Upper lobe of left lung (tissue), 6 donors: ENCODE measurements at places on chromosomes 16 and 17. TPM values are rescaled to one million over a fixed set of nuclear protein-coding genes. Genes with fewer than 3 reads are reported as not detected.

GRCh38 chr17:59456923-59457615, 108.3 kb upstream of the DHX40 start:
- H3K27me3 ChIP-seq = no peaks in the 10 kb centered on the region
- no peaks in the 10 kb centered on the region for H3K4me1 ChIP-seq
- H3K36me3 ChIP-seq = no peaks in the 10 kb centered on the region
- no peak overlapping the region for H3K27ac ChIP-seq
- no peak overlapping the region for H3K4me3 ChIP-seq

GRCh38 chr16:87538160-87538559, 45.3 kb upstream of the ZCCHC14 start:
- no peaks in the 10 kb centered on the region for H3K36me3 ChIP-seq
- no peak overlapping the region for H3K27ac ChIP-seq
- DNase-seq = no peak
- H3K27me3 ChIP-seq = peaks cover 5% of the 10 kb centered on the region

TMEM220 gene
- total RNA-seq = 2.1 TPM

- DNase-seq = no peak
- no peak overlapping the region for H3K4me3 ChIP-seq
- H3K27me3 ChIP-seq = no peaks in the 10 kb centered on the region
- no peaks in the 10 kb centered on the region for H3K4me1 ChIP-seq
- H3K27ac ChIP-seq = no peak overlapping the region
- H3K36me3 ChIP-seq = no peaks in the 10 kb centered on the region
Observed at GRCh38 chr17:66531851-66532295, 229.5 kb downstream of the PRKCA start.

- no peaks in the 10 kb centered on the region for H3K4me1 ChIP-seq
- DNase-seq = peak; percentile 74
- no peak overlapping the region for H3K4me3 ChIP-seq
- no peaks in the 10 kb centered on the region for H3K36me3 ChIP-seq
Observed at GRCh38 chr17:58112970-58113631, 29.9 kb downstream of the DYNLL2 start.

DNA sequence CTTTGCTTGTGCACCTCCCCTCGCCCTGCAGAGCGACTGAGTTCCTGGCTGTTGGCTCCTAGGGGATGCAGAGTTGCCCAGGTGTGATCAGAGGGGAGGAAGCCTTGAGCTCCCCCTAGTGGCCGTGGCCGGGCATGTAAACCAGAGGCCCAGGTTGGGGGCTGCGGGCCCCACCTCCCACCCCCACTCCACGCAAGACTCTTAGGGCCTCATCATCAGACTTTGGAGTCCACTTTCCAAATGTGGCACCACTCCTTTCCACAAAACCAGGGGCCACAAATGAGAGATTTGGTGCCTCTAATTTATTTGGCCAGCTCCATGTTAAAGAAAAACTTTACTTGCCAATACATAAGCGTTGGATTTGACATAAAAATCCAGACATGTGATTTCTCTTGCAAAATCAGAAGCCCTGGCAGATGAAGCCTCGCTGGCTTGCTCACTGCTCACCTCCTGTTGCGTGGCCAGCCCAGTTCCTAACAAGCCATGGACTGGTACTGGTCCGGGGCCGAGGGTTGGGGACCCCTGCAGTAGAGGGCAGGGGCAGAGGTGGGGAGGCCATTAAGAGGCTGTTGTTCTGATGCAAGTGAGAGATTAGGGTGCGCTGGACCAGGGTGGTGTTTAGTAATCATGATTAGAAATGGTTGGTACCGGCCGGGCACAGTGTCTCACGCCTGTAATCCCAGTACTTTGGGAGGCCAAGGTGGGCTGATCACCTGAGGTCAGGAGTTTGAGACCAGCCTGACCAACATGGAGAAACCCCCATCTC, 28.7 kb upstream of the GAS7 start:
- no peaks in the 10 kb centered on the region for H3K36me3 ChIP-seq
- H3K4me3 ChIP-seq = no peak overlapping the region
- H3K27me3 ChIP-seq = no peaks in the 10 kb centered on the region
- peak; percentile 55 for DNase-seq
- H3K4me1 ChIP-seq = no peaks in the 10 kb centered on the region
- no peak overlapping the region for H3K27ac ChIP-seq

DNA sequence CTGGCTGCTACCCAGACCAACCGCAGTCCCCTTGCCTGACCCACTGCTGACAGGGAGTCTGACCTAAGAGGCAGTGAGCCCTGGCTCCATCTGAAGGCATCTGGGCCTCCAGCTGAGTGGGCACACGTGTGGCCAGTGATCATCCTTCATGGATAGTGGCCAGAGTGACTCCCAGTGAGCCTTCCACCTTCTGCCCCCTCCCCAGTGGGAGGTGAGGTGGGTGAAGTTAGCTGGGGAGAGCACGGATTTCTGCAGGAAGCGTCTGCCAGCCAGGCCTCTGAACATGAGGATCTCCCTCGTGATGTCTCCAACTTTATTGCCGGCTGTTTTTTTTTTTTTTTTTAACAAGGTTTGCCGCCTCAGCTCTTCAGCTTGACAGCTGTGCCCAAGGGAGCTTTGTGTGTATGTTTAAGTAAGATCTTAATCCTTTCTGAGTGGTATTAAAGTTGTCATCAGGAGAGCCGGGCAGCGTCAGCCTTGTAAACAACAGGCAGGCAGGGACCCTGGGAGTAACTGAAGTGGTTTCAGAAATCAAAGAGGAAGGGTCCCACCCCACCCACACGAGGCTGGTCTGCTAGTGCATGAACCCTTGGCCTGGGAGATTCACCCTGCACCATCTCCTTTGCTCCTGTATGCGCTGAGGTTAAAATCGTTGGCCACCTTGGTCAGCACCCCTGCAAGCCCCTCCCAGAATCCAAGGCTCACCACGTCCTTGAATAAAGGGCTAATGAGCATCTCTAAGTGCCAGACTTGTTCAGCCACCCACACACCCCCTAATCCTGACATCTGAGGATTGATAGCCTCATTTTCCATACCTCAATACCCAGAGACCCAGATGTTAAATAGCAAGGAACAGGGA, 33.3 kb downstream of the RHBDL3 start:
- no peak overlapping the region for H3K4me3 ChIP-seq
- no peak for DNase-seq
- H3K27ac ChIP-seq = no peak overlapping the region
- H3K36me3 ChIP-seq = no peaks in the 10 kb centered on the region

GRCh38 chr17:48333034-48333530, 96.9 kb downstream of the SKAP1 start:
- H3K27me3 ChIP-seq = no peaks in the 10 kb centered on the region
- no peak overlapping the region for H3K4me3 ChIP-seq
- no peak overlapping the region for H3K27ac ChIP-seq
- no peaks in the 10 kb centered on the region for H3K4me1 ChIP-seq
- no peaks in the 10 kb centered on the region for H3K36me3 ChIP-seq
- no peak for DNase-seq
